NCI-H1092 treated with DMSO at 0.1 percent for 48 hours (cell line): ENCODE measurements at places on chromosomes 6 and 20.

- no peak for DNase-seq
Measured at GRCh38 chr20:59733351-59733750, 129.0 kb downstream of the PHACTR3 start.

GRCh38 chr6:158311193-158311592, 1.1 kb upstream of the TULP4 start:
- no peak for DNase-seq

DNA sequence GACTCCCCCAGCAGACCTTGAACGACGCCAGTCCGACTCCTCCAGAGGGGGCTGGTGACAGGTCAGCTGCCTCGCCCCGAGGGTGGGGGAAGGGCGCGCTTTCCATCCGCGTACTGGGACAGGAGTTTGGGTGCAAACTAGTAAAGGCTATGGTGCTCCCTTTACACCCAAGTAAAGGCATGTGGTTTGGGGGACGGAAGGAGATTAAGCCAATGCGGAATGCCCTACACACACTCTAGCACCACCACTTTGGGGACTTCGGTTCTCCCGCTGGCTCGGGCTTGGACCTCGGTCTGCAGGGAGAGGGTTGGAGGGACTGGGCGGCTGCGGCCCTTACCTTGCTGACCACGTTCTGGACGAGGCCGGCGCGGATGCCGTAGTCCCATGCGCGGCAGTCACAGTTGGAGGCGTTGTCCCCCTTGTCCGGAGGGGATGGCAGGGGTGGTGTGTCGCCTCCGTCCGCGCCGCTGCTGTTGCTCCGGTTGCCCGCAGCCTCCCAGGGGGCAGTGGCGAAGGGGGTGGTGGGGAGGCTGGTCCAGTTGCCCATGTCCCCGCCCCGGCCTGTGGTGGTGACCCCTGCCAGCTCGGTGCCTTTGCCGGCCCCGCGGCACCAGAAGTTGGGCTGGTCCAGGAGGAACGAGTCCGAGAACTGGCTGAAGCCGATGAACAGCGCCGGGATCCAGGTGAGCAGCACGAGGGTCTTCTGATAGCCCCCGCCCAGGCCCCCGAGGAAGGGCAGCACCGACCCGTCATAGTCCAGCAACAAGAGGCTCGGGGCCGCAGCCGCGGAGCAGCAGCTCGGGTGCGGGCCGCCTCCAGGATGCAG, 1.1 kb downstream of the SLC22A23 start:
- DNase-seq: no peak

DNA sequence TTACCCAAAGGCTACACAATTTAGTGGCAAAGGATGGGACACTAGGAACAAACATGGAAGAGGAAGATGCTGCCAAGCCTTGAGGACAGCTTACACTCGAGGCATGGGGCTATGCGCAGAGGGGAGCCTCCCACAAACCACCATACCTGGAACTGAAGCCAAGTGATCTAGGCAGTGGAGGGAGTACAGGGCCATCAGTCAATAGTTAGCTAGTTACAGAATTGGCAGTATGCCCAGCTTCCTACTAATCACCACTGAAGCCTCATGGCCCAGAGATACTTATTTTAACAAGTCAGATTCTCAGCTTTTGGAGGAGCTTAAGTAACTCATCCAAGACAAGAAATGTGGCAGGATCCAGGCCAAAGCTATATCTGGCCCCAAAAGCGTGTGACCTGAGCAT, 226.6 kb upstream of the MOCS1 start:
- DNase-seq: no peak

DNA sequence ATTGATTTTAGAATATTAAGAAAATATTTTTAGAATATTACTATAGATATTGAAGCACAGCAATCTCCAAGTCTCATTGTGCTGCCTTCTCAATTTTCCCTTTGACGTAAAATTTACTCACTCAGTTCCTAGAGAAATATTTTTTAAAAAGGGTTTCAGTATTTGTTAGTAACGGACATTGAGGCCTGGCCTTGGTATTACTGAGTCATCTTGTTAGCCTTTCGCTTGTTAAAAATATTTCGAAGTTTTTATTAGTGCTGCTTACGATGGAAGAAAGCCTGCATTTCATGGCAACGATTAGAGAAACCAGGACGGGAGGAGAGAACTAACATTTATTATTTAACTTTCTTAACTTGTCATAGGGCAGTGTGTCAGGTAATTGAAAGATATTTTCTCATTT, 82.2 kb downstream of the TIAM2 start:
- no peak for DNase-seq

DNA sequence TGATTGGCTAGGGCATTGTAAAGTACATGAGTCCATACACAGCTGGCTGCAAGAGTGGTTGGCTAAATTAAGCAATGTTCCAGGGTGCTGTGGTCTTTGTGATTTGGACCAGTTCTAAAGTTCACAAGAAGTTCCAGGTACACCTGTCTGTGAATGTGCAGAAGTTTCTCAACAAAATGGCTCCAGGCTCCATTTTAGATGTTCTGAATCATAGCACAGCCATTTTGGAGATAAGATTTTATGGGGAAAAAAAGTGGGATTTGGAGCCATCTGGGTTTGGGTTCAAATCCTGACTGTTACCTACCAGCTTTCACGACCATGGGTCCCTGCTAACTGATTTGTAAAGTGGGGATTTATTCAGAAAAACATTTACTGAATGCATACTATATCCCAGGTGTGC, 82.1 kb downstream of the GRM1 start:
- DNase-seq: no peak
